ENCODE measurements at places on chromosomes 12 and 14.

GRCh38 chr14:100698666-100699448 lies 27.8 kb upstream of the DLK1 start:
- no peak for DNase-seq

- DNase-seq: no peak
Observed at GRCh38 chr14:65225299-65226159, 123.2 kb upstream of the MAX start.

- DNase-seq: no peak
Observed at GRCh38 chr14:61279082-61279481, 2.1 kb downstream of the TMEM30B start.

- DNase-seq: no peak
Observed at GRCh38 chr12:122137229-122137628, 36.8 kb downstream of the IL31 start.

DNA sequence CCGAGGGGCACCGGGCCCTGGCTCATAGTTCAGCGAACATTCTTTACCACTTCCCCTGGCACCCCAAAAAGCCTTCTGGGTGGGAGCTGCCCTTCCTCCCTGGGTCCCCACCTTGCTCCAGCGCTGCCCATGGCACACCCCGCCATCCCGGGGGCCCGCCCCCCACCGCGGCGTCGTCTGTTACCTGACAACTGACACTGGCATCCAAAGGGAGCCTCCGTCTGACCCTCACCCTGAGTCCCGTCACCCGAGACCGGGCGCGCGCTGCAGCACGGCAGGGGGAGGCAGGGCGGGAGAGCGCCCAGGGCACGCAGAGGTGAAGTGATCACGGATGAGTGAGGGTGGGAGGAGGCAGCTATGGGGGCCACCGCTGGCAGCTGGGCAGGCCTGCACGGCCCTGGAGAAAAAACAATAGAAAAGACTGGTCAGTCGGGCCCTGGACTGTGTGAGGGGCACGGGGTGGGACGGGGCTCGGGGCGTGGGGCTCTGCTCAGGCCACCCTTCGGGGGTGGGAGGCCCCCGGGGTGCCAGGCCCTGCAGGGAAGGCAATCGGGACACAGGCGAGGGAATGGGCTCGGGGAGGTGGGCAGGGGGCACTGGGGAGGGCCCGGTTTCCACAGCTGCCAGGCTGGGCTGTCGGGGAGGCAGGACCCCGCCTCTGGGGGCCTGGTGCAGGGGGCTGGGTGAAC lies 40.7 kb downstream of the BCL11B start:
- DNase-seq: no peak

- no peak for DNase-seq
Observed at GRCh38 chr14:49984424-49984823, 91.5 kb downstream of the ARF6 start.

- peak; percentile 36 for DNase-seq
Observed at GRCh38 chr12:51326698-51327439, 2.9 kb upstream of the BIN2 start.

DNA sequence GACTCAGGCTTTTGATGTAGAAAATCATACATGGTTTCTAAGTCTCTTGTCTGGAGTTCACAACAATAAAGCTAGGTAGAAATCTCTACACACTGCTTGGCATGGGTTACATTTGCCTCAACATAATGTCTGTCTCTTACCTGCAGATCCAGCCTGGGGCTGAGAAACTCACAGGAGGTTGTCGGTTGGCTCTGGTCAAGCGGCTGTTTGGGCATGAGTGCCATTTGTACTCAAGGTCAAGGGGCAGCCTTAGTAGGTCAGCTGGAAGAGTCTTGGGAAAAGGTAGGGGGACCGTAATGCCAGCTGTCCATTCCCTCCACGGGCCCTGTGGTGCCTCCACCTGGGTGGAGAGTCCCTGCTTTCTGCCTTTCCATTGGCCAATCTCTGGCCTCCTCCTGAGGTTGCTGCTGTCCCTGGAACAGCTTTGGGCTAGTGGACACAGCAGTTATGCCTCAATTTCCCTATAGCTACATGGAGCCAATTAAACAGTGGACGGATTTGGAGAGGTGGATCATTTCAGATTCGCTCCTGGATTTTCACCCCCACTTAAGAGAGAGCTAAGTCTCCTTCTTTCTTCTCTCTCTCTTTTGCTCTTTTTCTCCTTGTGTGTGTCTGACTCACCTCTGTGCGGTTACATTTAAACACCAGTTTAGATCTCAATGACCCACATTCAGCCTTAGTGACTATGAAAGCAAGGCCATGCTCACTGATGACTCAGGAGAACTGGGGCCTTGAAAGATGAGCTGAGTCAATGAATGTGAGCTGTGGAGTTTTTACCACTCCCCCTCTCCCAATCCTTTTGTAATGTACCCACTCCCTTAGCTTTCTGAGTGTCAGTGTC lies 132.8 kb upstream of the HIF1A start:
- peak; percentile 75 for DNase-seq

DNA sequence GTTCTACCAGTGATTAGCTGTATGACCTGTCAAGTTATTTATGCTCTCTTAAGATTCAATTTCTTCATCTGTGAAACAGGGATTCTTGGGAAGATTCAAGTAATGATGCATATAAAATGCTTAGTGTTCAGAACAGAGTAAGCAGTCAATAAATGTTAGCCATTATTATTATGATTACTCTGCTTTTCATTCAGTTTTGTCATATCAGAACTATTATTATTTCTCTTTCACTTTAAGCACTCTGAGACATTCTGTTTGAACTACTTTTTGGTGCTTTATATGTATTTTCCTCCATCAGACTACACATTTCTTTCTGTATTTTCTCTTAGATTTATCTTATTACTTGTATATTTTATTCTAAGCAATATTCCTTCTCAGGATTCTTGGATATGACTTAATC lies 81.2 kb downstream of the CFAP54 start:
- no peak for DNase-seq

DNA sequence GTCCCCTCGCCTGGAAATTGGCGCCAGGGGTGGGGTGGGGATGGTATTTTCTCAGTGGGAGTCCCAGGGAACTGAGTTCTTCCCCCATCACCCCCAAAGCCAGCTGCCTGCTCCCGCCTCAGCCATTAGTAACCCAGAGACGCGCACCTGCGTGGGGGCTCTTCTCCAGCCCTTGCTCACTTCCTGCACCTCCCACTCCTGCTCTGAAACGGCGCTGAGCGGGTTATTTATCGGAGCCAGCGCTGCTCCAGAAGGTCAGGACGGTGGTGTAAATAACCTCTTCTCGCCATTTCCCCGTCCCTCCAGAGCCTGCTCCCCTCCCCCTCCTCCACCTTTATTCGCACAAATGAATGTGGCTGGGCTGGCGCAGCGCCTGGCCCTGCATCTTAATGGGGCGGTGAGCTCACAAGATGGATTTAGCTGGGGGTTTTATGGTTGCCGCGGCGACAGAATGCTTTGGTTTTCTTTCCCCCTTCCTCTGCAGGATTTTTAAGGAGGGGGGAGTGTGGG lies 12.2 kb downstream of the GPR84 start:
- DNase-seq: no peak

- DNase-seq: no peak
Observed at GRCh38 chr14:63745858-63746425, 18.1 kb upstream of the SGPP1 start.

- DNase-seq: no peak
Observed at GRCh38 chr14:61498811-61499210, 177.4 kb downstream of the PRKCH start.

DNA sequence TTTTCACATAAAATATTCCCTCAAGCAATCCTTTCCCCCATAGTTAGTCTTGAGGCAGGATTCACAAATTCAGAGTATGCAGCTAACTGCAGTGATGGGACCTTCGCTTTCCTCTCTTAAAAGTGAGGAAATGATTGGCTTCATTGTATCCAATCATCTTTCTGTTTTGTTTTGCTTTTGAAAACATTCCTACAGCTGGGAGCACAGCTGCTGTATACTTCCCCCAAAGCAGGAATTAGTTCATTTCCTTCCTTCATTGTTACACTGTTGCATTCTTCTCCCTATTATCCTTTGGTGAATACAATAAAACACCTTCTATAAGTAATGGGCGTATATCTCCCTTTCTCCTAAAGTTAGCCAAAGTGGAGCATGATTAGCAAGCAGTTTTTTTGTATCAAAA lies 9.4 kb upstream of the GAS2L3 start:
- DNase-seq: no peak

DNA sequence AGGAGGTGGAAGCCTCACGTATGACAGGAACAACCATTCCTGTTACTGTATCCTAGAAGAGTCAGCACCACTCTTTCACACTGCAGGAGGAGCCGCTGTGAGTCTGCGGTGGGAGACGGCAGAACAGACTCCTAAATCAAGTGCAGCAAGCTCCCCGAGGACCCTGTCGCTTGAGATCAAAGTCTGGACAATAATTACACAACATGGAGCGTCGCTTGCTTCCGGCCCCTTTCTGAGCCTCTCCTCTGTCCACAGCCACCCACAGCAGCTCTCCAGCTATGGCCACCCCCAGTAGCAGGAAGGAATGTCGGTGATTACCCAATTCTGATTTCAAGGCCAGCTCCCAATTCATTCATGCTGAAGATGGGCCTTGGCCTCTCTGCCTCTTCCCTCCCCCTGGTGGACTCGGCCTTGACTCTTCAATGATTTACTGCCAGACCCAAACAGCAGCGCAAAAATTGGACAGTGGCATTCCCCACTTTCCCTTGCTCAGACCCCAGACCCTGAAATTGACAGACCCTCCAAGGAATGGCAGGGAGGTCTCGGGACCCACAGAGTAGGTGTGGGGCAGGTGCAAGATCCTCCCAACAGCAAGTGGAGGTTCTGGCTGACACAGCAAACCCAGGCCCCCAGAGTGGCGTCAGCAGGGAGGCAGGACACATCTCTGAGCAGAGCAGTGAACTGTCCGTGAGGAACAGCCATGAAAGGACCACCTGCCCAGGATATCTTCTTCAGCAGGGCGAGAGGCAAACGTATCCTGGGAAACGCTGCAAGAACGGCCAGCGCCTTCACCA lies 272.7 kb upstream of the DIO3 start:
- DNase-seq: no peak

- no peak for DNase-seq
Observed at GRCh38 chr12:79438480-79439174, 252.1 kb downstream of the PAWR start.

DNA sequence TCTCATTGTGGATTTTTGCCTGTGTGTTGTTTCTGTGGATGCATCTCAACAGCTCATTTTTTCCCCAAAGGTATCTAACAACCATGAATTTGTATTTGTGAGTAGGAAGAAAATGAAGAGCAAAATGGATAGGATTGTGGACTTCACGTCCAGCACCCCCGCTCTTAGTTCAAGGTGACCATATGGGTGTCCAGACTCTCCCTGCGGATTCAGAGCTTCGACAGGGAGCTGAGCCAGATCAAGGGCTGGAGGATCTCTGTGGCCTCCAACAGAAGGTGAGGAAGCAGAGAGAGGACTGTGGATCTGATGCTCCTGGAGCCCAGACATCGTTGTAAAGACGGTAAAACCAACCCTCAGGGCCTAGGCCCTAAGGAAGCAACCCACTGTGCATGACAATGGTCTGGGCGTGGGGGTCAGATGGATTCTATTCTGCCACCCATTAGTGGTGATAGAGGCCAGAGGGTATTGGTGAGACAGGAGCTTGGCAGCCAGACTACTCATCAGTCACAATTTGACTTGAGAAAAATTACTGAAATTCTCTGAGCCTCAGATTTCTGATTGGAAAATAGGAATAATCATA lies 659.7 kb upstream of the TMEM132C start:
- DNase-seq: no peak

GRCh38 chr14:29444805-29445204 lies 482.8 kb downstream of the PRKD1 start:
- no peak for DNase-seq

DNA sequence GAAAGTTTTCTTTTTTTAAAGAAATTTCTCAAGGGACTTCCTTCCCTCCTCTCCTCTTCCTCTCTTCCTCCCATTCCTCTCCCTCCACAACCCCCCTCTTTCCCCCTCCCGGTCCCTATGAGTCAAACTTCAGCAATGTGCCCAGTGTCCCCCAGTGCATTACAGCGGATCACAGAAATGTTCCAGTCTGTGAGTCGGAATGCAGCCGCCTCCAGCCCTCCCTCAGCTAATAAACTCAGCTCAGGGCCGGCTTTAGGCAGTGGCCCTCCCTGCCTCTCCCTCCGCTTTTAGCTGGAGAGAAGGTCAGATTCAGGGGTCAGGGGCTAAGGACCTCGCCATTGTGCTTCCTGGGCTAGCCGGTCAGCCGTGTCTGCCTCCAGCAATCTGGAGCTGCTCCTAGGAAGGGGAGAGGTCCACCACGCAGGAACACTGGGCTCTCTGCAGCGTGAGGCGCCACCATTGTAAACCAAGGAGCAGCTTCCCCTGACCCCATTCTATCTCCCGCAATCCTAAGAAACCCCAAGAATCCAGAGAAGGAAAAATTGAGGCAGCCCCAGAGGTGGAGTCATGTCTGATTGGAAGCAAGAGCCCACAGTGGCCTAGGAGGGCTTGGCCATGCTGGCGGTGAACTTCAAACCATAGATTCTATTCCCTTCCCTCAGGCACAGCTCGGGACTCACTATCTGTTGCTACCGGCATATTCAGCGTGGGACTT lies 1.1 kb upstream of the HDAC7 start:
- DNase-seq: peak; percentile 85

GRCh38 chr14:49218436-49219092 lies 367.6 kb downstream of the RPS29 start:
- DNase-seq: no peak

GRCh38 chr12:53099071-53099882 lies 1.8 kb downstream of the IGFBP6 start:
- DNase-seq: peak; percentile 93

DNA sequence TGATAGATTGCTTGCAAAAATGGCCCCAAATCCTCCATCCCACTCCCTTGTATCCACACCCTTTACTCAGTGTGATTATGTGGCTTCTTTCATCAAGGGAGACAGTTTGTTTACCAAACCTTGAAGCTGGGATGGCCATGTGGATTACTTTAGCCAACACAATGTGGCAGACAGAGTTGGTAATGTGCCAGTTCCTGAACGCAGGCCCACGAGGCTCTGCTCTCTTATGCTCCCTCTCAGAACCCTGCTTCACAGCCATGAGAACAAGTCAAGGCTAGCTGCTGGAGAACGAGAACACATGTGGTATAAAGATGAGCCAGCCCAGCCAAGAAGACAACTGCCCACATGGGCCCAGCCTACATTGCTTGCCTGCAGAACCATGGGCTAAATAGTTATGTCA lies 162.3 kb downstream of the NDUFA12 start:
- no peak for DNase-seq

- DNase-seq: no peak
Observed at GRCh38 chr14:57008534-57008933, 198.3 kb upstream of the OTX2 start.

DNA sequence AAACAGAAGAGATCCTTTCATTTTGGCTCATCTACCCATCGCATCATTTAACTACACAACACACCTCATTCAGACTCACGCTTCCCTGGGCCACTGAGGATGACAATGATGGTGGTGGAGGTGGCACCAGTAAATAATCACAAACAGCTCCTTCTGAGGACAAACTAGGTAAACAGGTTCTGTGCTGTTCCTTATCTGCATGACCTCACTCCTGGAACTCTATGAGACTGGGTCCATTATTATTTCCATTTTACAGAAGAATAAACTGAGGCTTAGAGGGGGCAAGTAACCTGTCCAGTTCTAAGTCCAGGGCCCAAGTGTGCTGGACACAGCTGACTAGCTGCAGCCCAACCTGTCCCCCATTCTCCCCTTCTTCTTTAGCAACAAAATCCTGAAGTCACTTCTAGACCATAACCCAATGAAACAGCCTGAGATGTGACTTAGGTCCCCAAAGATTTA lies 50.4 kb downstream of the ITPK1 start:
- no peak for DNase-seq

- DNase-seq: no peak
Observed at GRCh38 chr14:25026476-25027137, 23.3 kb downstream of the STXBP6 start.

- no peak for DNase-seq
Observed at GRCh38 chr14:54090274-54090673, 133.6 kb upstream of the BMP4 start.

All from NCI-H460 (cell line).